T-helper 2 cell treated with Interferon-gamma antibody and Interleukin-4, amounts not matched to agents 5 μg/mL and 100 μg/mL, for 36 hours (primary cell): ENCODE measurements at places on chromosomes 2 and 18.

- no peak overlapping the region for H3K27ac ChIP-seq
- H3K27me3 ChIP-seq = no peaks in the 10 kb centered on the region
- H3K4me1 ChIP-seq = no peaks in the 10 kb centered on the region
- no peaks in the 10 kb centered on the region for H3K36me3 ChIP-seq
Measured at GRCh38 chr2:5203134-5203755, 488.9 kb upstream of the SOX11 start.

DNA sequence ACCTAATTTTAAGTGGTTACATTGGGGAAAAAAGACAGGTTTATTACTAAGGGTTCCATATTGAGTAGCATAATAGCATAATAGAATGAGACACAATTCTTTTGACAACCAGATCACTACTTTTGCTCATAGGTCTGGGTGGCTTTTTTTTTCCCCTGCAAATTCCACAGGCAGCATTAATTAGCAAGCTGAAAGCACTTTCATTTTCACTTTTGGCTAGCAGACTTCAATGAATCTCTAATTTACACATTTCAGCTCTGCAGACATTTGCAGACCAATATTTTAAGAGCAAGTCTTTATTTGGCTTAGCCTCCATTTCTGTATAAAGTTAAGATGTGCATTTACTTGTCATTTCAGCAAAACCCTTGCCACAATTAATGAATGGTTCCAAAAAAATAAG is 185.5 kb downstream of the NOL4 start:
- H3K36me3 ChIP-seq = no peaks in the 10 kb centered on the region
- no peak overlapping the region for H3K4me3 ChIP-seq

- DNase-seq = no peak
- peaks cover 2% of the 10 kb centered on the region for H3K27me3 ChIP-seq
- H3K27ac ChIP-seq = no peak overlapping the region
- no peak overlapping the region for H3K4me3 ChIP-seq
Measured at GRCh38 chr2:224466304-224466895, 64.5 kb upstream of the FAM124B start.

DNA sequence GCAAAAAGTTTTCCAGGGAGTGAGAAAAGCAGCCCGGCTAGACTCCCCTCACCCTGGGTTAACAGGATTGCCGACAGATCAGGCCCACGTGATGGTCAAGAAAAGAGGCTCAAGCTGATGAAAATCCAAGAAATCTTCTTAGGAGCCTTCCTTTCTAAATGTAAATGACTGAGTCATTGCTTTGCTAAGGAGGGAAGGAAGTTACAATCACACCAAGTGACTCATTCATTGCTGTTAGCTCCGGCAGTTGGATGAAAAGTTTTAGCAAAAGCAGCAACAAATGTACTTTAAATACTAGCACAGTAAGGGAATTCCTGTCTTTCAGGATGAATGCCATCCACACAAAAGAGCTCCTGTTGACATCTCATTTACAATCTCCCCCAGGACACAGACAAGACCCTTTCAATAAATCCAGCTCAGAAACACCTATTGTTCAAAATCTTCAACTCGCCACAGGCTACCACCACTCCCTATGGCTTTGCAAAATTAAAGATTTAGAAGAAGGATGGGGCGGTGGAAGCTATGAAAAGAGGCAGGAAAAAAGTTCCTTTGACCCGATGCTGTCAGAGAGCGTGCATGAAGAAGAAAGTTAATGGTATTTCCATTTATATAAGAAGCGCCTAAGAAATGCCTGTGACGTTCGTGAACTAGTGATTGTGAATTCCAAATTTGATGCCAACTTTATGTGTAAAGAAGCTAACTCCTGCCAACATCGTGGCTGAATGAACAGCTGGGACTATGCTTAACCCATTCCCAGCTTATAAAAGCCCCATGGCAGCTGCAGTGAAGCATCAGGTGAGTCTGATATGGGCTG is 153.7 kb downstream of the TGIF1 start:
- H3K4me3 ChIP-seq = no peak overlapping the region
- H3K27ac ChIP-seq = no peak overlapping the region
- H3K36me3 ChIP-seq = peaks cover 2% of the 10 kb centered on the region
- peak; percentile 45 for DNase-seq

DNA sequence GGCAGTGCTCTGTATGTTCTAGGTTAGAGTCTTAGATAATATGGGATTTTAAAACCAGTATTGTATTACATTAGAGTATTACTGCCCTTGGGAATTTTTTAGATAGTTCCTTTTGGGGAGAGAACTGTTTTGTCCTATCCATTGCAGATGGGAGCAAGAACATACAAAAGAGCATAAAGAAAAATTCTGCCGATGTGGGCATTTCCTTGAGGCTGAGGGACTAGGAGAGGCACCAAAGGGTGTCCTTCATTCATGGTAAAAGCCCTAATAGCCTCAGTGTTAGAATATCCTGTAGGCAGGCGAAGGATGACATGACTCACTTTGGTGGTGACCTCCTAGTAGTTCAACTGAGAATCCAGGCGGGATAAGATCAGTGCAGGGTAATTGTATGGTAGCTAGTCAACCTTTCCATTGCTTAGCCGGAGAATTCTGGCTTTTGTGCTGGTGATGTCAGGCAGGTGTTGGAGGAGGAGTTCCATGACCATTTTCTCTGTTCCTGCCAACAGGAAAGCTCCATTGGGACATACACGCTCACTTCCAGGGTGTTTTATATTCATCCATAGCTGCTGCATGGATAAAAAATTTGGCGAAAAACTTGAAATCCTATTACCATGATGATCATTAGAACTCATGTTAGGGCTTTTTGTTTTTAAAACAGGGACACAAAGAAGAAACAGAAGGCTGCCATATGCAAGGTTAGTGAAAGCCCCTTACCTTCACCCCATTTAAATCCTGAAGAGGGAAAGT is 28.1 kb downstream of the EPAS1 start:
- H3K4me1 ChIP-seq = peaks cover 19% of the 10 kb centered on the region
- no peak for DNase-seq
- H3K27ac ChIP-seq = no peak overlapping the region
- H3K36me3 ChIP-seq = no peaks in the 10 kb centered on the region

- no peaks in the 10 kb centered on the region for H3K27me3 ChIP-seq
- H3K27ac ChIP-seq = no peak overlapping the region
- no peaks in the 10 kb centered on the region for H3K36me3 ChIP-seq
- no peak for DNase-seq
- no peak overlapping the region for H3K4me3 ChIP-seq
- no peaks in the 10 kb centered on the region for H3K4me1 ChIP-seq
Measured at GRCh38 chr2:103809415-103809814, 1044.5 kb upstream of the POU3F3 start.

GRCh38 chr2:124025171-124025580 is at the start of gene CNTNAP5:
Gene CNTNAP5, plus strand, starts transcription at chr2:124025287. Its CDS starts 364 bp downstream, at chr2:124025651.
- H3K36me3 ChIP-seq = no peaks in the 10 kb centered on the region
- H3K27me3 ChIP-seq = peaks cover 12% of the 10 kb centered on the region
- peak; percentile 4 for DNase-seq
- no peaks in the 10 kb centered on the region for H3K4me1 ChIP-seq
- no peak within 1 kb of the TSS for H3K27ac ChIP-seq
- no peak within 1 kb of the TSS for H3K4me3 ChIP-seq

- DNase-seq = no peak
- H3K27me3 ChIP-seq = peaks cover 44% of the 10 kb centered on the region
- peaks cover 30% of the 10 kb centered on the region for H3K4me1 ChIP-seq
- H3K4me3 ChIP-seq = peak overlapping the region; percentile 84
- peaks cover 18% of the 10 kb centered on the region for H3K36me3 ChIP-seq
Measured at GRCh38 chr2:8676921-8677645, 4.8 kb upstream of the ID2 start.

DNA sequence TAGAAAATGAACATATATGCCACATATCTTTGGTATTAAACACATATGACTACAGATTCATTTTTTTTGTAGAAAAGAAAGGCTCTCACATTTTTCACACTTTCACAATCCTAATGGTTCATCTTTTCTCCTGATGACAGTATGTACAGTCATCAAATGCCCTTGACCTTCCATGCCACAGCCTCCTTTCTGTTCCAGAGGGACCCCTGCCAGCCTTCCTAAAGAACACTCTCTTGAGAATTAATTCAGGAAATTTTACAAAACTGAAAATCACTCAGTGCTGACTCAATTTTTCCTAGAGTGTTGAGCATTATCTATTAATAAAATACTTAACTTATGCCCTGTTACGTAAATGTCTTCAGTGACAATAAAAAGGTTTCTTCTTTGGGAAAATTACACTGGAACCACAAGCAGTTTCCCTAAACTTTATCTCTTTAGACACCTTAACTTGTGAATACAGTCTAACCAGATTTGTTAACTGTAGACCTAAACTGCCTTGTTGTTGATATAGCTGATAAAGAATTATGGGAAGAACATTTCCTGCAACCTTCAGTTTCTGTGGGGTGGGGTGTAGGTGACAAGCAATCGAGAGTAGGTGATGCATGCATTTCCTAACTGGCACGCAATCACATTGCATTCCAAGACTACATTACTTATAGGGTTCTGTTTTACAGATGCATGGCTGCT is 15.3 kb upstream of the ACOXL start:
- no peak overlapping the region for H3K4me3 ChIP-seq
- H3K27ac ChIP-seq = no peak overlapping the region
- DNase-seq = no peak
- H3K4me1 ChIP-seq = peaks cover 5% of the 10 kb centered on the region
- no peaks in the 10 kb centered on the region for H3K36me3 ChIP-seq

GRCh38 chr2:134669731-134670669 is 48.8 kb downstream of the TMEM163 start:
- H3K4me3 ChIP-seq = peak overlapping the region; percentile 71
- peaks cover 27% of the 10 kb centered on the region for H3K27me3 ChIP-seq
- H3K36me3 ChIP-seq = no peaks in the 10 kb centered on the region
- peak; percentile 61 for DNase-seq
- peaks cover 70% of the 10 kb centered on the region for H3K4me1 ChIP-seq
- peak overlapping the region; percentile 79 for H3K27ac ChIP-seq

- H3K27ac ChIP-seq = no peak overlapping the region
Measured at GRCh38 chr2:106176446-106177099, 17.5 kb downstream of the UXS1 start.

DNA sequence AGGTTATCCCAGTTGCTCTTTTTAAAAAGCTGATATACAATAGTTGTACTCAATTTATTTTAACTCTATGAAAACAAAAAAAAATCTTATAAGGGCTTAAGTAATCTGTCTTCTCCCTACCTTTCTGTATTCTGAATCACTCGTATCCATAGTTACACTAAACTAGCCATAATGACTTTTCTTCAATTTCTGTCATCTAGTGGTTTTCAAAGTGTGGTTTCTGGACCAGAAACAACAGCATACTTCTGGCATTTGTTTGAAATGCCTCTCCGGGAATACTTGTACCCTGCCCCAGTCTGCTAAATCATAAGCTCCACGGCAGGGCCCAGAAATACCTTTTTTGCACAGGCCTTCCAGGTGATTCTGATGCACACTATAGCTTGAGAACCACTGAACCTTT is 253.6 kb downstream of the LRRTM4 start:
- H3K27me3 ChIP-seq = no peaks in the 10 kb centered on the region
- DNase-seq = no peak
- no peaks in the 10 kb centered on the region for H3K36me3 ChIP-seq
- H3K4me3 ChIP-seq = no peak overlapping the region
- no peak overlapping the region for H3K27ac ChIP-seq

DNA sequence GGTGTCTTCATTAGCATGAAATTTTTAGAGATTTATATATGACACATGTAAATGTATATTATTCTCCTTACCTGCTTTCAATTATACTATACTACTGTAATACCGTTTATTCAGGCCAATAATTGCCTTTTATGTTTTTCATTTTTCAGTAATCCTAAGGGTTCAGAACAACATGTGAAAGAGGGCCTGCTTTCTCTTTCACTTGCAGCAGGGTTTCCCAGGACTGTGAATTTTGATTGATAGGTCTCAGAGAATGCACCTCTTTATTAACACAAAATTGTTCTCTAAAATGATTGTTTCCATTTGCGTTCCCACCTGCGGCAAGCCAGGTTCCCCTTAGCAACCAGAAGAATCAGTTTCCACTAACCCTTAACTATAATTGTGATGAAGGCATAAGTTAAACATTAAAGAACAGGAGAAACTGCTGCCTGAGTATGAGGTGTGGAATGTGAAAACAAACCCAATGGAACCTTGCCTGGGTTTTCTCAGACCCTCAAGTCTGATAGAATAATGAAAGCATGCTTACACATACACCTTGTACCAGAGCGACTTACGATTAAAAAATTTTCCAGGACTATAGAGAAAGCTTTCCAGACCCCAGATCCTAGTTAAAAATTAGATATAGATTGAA is 1591.2 kb upstream of the LRRTM1 start:
- H3K4me3 ChIP-seq = no peak overlapping the region
- no peaks in the 10 kb centered on the region for H3K36me3 ChIP-seq
- H3K27ac ChIP-seq = no peak overlapping the region
- no peak for DNase-seq

DNA sequence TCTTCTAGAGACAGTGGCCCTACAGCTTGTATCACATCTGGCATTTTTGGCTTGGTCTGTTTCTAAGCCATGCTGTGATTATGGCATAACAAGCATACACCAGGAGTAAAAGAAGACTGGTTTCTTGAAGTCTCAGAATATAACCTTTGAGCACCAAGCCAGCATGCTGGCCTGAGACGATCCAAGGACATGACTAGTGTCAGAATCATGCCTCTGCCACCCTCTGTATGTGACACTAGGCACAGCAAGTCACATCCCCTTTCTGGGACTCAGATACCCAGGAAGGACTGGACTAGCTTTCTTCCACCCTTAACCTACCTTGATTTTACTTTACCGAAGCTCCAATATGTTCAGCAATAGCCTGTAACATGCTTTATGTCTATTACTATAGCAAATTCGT is 345.5 kb downstream of the SETBP1 start:
- no peaks in the 10 kb centered on the region for H3K4me1 ChIP-seq
- H3K4me3 ChIP-seq = no peak overlapping the region
- no peaks in the 10 kb centered on the region for H3K36me3 ChIP-seq
- no peaks in the 10 kb centered on the region for H3K27me3 ChIP-seq

GRCh38 chr2:177588671-177589070 is 196.1 kb downstream of the AGPS start:
- no peaks in the 10 kb centered on the region for H3K36me3 ChIP-seq
- DNase-seq = no peak
- no peak overlapping the region for H3K4me3 ChIP-seq
- no peak overlapping the region for H3K27ac ChIP-seq
- peaks cover 5% of the 10 kb centered on the region for H3K4me1 ChIP-seq

GRCh38 chr2:23498943-23499342 is 114.0 kb downstream of the KLHL29 start:
- no peak overlapping the region for H3K4me3 ChIP-seq
- H3K27ac ChIP-seq = no peak overlapping the region
- no peaks in the 10 kb centered on the region for H3K36me3 ChIP-seq
- DNase-seq = no peak
- peaks cover 27% of the 10 kb centered on the region for H3K4me1 ChIP-seq

- no peak for DNase-seq
- H3K4me1 ChIP-seq = no peaks in the 10 kb centered on the region
- no peak overlapping the region for H3K4me3 ChIP-seq
- no peak overlapping the region for H3K27ac ChIP-seq
Measured at GRCh38 chr2:166158546-166158945, 30.7 kb upstream of the SCN1A start.

GRCh38 chr2:207138627-207139297 is 27.0 kb downstream of the KLF7 start:
- no peak overlapping the region for H3K27ac ChIP-seq
- H3K4me3 ChIP-seq = no peak overlapping the region
- no peaks in the 10 kb centered on the region for H3K27me3 ChIP-seq

- peaks cover 3% of the 10 kb centered on the region for H3K36me3 ChIP-seq
- peaks cover 2% of the 10 kb centered on the region for H3K4me1 ChIP-seq
- no peak for DNase-seq
- H3K27ac ChIP-seq = no peak overlapping the region
- H3K4me3 ChIP-seq = no peak overlapping the region
- no peaks in the 10 kb centered on the region for H3K27me3 ChIP-seq
Measured at GRCh38 chr2:186599186-186599778, 9.4 kb downstream of the ITGAV start.
